ENCODE measurements at places on chromosomes 16 and 17.

- no peak for DNase-seq
Measured at GRCh38 chr17:46044286-46044928, 45.4 kb downstream of the STH start.

GRCh38 chr17:73453090-73453489 lies 141.3 kb upstream of the CDC42EP4 start:
- DNase-seq = no peak

GRCh38 chr17:16407911-16408588 lies 7.3 kb upstream of the TRPV2 start:
- no peak for DNase-seq

DNA sequence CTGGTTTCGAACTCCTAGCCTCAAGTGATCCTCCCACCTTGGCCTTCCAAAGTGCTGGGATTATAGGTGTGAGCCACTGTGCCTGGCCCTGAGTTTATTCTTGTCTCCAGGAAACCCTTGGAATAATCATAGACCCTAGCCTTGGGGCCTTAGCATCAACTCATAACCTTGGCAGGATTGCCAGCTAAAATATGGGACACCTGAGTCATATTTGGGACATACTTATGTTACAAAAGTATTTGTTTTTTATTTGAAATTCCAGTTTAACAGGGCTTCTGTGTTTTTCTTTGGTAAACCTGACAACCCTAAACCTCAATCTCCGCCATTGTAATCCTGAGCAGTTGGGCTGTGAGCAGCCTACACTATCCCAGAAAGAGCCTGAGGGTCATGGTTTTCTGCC lies 28.6 kb upstream of the TNS4 start:
- DNase-seq = no peak

DNA sequence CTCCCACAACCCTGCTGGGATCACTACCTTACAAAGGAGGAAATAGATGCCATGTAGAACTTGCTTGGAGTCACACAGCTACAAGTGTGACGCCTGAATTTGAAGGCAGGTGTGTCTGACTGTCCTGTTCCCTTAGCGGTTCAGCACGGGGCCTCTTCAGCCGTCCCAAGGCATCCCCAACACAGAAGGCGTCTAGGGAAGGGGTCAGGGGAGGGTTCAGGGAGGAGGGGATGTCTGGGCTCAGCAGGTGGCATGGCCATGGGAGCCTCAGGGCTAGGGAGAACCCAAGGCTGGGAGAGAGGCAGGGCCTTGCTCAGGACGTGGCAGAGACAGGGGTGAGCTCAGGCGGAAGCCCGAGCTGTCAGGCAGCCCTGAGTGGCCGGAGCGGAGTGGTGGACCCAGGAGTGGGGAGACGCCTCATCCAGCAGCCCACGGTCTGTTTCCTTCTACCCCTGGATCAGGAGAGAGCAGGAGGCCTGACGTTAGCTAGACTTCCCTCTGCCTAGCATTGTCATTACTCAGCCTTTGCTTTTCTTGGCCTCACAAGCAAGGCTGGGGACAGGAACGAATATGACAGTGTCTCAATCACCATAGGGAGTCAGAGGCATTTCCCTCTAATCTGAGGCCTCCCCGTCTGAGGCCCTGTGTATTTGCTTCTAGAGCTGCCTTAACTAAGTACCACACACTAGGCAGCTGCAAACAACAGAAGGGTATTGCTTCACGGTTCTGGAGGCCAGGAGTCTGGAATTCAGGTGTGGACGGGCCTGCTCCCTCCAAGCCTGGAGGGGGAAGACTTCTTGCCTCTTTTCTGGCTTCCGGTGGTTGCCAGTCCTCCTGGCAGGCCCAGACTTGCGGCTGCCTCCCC lies 31.3 kb upstream of the ANKRD40CL start:
- DNase-seq = no peak

- no peak for DNase-seq
Measured at GRCh38 chr17:42303694-42304093, 15.4 kb downstream of the STAT5A start.

DNA sequence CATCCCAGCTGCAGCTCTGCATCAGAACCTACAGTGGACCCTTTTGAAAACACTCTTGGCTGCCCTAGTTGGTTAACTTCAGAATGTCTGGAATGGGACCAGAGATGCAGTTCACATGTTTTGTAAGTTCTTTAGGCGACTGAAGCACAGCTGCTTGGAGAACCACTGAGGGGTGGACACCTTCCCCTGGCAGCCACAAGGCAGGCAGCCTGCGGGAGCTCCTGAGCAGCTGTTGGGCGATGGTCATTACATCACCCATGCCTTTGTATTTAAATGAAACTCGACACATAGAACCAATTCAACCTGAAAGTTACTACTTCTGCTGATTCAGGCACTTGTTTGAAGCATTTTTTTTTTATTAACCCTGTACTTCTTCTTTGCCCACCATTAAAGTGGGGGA lies 151.5 kb downstream of the LGALS9B start:
- no peak for DNase-seq

GRCh38 chr16:86387468-86388440 lies 122.6 kb upstream of the FOXF1 start:
- no peak for DNase-seq

- DNase-seq = no peak
Measured at GRCh38 chr16:14641206-14641605, 8.5 kb downstream of the BFAR start.

- no peak for DNase-seq
Measured at GRCh38 chr17:50352072-50352692, 6.3 kb downstream of the XYLT2 start.

- no peak for DNase-seq
Measured at GRCh38 chr17:78141437-78142118, 4.6 kb upstream of the C17orf99 start.

DNA sequence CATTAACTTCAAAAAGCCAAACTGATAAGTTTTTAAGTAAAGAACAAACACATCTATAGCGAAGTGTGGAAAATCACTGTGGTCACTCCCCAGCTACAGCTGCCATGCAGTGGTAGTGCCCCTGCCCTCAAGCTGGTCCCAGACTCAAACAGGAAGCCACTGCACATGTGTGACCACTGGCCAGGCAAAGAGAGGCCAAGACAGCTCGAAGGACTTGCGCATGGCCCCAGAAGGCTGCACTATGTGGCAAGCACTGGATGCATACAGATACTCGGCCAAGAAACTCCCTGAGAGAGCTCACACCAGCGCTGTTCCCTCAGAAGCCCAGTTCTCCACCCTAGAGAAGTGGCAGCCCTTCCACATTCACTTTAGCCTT lies 82.4 kb downstream of the ANKRD11 start:
- DNase-seq = no peak

GRCh38 chr16:47528431-47528830 lies 67.3 kb downstream of the PHKB start:
- DNase-seq = no peak

DNA sequence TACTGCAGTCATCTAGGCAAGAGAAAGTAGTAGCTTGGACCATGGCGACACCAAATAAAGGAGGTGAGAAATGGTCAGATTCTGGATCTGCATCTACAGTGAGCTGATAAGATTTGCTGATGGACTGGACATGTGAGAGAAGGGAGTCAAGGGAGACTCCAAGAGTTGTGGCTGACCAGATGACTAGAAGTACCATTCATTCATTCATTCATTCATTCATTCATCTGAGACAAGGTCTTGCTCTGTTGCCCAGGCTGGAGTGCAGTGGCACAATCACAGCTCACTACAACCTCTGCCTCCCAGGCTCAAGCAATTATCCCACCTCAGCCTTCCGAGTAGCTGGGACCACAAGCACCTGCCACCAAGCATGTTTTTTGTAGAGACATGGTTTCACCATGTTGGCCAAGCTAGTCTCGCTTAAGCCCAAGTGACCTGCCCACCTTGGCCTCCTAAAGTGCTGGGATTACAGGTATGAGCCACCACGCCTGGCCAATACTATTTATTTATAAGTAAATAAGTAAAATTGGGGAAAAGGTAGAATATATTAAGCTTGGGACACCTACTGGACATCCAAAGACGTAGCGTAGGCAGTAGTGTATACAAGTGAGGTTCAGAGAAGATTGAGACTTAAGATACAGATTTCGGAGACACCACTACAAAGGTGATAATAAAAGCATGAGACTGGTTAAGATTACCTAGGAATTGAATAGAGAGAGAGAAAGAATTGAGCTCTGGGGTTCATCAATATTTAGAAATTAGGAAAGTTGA lies 15.7 kb upstream of the RNF43 start:
- no peak for DNase-seq

GRCh38 chr16:56849690-56850680 lies 15.0 kb upstream of the SLC12A3 start:
- DNase-seq = no peak

DNA sequence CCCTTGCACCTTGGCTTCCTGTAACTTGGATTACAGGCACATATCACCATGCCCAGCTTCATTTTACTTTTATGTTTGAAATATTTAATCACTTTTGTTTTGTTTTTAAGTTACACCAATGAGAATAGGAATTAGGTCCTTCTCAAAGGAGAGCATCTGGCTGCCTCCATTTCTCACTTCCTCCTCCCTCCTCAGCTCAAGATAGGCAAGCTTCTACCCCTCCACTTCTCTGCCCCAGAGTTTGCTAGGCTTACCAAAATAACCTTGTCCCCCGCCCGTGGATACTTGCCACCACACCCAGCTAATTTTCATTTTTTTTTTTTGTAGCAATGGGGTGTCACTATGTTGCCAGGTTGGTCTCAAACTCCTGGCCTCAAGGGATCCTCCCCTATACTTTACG lies 17.9 kb downstream of the GABARAPL2 start:
- no peak for DNase-seq

DNA sequence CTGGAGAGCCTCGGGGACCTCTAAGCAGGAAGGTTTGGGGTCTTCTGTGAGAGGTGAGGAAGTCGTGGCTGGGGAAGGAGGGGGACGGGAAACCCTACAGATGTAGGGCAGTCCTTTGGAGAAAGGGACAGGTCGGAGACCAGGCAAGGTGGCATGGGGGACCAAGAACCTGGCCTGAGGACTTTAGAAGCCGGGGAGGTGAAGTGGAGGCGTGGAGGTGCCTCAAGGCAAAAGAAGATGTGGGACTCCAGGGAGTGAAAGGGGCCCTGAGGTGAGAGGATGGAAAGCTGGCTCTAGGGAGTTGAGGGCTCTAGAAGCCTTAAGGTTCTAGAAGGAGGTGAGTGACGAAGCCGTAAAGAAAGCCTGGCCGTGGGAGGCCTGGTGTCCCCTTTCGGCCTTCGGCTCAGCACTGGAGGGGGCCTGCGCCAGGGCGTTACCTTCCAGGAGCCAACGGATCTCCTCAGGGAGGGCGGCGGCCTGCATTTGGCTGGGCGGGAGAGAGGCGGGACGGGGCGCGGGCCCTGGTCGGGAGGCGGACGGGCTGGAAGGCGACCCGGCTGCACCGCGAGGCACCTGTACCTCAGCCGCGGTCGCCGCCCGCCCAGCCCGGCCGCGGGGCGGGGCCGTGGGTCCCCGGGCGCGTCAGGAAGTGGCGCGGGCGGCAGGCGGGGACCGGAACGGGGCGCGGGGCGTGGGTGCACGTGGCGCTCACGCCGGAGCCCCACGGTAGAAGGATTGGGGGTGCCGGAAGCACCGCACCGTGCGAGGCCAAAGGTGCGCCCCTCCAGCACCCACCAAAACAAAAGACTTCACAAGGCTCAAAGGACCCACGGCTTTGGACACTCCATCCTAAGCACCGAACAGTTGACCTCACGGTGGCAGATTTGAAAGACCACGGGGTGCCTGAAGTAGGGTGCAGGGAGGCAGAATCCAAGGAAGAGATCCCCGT lies at the start of gene SKAP1:
Gene SKAP1, minus strand, starts transcription at position 577 of the 949 bp plus-strand sequence.
- no peak for DNase-seq
